ENCODE measurements at places on chromosomes 6 and 20.

GRCh38 chr6:69601132-69601531 is 195.7 kb downstream of the LMBRD1 start:
- no peak for DNase-seq

DNA sequence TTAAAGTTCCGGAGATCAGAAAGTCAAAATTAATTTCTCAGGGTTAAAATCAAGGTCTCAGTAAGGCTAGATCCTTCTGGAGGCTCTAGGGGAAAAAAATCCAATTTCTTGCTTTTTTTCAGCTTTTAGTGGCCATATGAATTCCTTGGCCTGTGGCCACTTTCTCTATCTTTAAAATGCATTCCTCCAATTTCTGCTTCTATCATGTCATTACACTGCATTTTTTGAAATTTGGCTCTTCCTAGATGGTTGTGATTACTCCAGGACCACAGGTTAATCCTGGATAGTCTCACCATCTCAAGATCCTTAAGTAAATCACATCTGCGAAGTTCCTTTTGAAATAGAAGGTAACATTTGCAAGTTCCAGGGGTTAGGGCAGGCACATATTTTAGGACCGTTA is 1294.9 kb upstream of the CITED2 start:
- DNase-seq: no peak

DNA sequence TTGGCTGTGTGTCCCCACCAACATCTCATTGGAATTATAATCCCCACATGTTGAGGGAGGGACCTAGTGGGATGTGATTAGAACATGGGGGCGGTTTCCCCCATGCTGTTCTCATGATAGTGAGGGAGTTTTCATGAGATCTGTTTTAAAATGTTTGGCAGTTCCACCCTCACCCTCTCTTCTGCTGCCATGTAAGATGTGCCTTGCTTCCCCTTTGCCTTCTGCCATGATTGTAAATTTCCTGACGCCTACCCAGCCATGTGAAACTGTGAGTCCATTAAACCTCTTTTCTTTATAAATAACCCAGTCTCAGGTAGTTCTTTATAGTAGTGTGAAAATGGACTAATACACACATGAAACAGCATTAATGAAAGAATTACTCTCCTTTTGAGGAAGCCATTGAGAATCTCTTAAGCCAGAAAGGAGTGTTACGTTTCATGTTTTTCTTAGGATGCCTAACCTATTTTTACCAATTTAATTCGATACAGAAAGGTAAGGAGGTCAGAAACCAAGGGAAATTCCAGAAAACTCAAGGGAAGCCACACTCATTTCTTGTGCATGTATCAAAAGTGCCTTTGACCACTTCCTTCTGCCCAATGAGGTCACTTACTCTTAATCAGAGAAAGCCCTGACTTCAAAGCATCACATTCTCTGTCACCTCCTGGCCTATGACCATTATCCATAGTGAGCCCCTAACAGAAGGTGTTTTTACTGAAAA is 24.7 kb upstream of the HINT3 start:
- no peak for DNase-seq

- DNase-seq: no peak
Observed at GRCh38 chr6:7154341-7155139, 46.8 kb downstream of the RREB1 start.

GRCh38 chr6:100035873-100036653 is 42.0 kb upstream of the MCHR2 start:
- DNase-seq: no peak

DNA sequence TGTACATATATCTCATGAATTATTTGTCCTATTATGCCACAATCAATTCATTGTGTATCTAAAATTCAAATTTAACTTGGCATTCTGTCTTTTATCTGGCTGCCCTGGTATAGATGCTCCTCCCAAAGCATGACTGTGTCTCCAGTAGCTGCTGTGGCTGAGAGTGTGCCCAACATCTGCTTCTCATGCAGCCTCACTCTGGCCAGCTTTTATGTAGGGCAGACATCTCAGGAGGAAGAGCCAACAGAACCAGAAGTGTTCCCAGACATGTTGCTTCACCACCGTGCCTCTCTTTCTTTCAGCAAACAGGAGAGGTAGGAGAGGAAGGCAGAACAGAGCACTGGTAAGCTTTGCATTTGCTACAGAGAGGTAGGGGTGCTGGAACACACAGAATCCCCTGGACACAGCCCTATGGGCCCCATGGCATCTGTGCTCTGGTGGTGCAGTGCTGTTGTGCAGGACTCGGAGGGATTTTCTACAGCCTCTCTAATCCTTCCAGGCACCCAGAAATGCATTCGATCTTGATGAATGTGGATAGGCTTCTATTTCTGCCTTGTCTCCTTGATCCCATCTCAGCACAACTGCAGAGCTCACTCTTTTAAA is 637.1 kb downstream of the UTRN start:
- DNase-seq: no peak

DNA sequence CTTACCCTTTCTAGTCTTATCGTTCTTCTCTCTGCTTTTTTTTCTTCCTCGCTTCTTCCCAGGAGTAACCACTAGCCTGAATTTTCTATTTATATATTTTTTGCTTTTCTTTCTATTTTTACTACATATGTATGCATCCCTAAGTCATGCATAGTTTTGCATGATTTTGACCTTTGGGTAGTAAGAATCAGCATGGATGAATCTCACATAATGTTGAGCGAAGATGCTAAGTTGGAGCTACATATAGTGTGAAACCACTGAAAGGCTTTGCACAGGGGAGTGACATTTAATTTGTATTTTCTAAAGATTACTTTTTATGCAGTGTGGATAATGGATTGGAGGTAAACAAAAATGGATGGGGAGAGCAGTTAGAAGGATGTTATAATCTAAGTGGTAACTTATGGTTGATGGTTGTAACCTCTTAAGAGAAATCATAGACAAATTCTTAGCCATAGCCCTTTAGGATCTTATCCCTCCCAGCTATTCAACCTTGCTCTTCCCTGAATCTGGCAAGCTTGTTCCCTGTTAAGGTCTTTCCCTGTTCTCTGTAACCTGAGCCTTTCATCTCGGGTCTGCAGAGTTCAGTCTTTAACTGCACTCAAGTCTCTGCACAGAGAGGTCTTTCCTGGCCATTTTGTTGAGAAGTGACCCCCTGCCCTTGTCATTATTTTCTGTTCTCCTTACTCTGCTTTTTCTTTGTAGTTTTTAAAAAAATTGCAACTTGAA is 18.0 kb downstream of the PEX7 start:
- DNase-seq: no peak

DNA sequence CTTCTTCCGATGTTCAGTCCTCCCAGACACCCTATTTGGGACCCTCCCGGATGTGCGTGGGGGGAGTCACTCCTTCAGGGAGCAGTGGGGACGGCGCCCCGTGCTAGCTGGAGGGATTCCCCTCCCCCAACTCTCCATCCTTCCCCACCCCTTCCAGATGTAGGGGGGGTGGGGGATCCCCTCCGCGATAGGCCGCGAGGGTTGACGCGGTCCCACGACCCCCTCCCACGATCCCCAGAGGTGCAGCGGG is 548 bp downstream of the GNL1 start:
- DNase-seq: no peak

- no peak for DNase-seq
Observed at GRCh38 chr6:40352006-40352405, 235.2 kb downstream of the LRFN2 start.

- DNase-seq: no peak
Observed at GRCh38 chr6:15491986-15492269, 170.9 kb downstream of the DTNBP1 start.

DNA sequence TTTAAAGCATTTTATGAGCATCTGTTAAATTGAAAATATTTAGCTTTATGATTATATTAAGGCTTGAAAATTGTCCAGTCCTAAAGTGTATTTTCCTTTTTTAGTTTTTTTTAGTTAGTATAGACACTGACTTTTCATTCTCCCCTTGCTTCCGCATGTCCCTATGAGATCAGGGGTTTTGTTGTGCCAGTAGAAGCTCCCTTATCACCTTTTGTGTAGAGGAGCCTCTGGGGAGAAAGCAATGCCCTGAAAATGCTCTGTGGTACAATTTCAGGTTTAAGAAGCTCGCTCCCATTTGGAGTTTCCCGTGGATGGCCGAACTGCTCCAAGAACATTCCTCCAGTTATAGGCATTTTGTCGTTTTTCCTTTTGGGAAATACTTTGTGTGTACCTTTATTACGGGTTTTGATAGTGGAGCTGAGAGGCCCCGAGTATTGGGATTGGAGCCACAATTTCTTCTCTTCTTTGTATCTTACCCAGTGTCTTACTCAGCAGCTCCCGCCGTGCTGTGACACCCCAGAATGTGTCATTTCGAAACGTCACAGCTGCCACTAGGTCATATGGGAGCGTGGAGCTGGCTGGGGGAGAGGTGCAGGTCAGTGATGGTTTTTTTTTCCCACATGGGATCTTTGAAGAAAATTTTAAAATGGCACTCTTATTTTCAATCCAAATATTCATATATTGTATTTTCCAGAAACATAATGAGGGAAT is 49.9 kb downstream of the RPRD1B start:
- DNase-seq: no peak

DNA sequence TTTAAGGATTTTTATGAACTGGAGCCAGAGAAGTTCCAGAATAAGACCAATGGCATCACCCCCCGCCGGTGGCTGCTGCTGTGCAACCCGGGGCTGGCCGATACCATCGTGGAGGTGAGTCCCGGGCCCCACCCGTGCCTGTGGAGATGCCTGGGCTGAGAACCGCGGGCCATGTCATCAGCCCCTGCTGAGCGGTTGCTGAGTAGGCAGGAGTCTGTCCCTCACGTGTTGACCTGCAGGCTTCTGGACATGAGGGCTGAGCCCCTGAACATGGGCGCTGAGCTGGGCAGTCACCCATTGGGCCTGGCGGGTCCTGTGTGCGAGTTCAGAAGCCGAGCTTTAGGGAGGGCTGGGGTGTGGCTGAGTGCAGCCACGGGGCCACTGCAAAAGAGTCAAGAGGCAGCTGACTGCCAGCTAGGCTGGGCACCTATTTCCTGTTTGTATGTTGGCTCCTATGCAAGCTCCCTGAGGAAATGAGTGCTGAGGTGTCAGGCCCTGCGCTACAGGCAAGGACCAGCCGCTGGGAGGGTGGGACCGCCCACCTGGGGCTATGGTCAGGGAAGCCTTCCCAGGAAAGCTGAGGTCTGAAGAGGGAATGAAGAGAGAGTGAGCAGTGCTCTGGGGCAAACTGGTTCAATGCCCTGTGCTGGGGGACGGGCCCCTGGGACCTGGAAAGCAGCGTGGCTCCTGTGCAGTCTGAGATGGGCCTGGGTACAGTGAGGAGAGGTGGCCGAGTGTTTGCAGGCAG is 34.3 kb downstream of the PYGB start:
- no peak for DNase-seq

DNA sequence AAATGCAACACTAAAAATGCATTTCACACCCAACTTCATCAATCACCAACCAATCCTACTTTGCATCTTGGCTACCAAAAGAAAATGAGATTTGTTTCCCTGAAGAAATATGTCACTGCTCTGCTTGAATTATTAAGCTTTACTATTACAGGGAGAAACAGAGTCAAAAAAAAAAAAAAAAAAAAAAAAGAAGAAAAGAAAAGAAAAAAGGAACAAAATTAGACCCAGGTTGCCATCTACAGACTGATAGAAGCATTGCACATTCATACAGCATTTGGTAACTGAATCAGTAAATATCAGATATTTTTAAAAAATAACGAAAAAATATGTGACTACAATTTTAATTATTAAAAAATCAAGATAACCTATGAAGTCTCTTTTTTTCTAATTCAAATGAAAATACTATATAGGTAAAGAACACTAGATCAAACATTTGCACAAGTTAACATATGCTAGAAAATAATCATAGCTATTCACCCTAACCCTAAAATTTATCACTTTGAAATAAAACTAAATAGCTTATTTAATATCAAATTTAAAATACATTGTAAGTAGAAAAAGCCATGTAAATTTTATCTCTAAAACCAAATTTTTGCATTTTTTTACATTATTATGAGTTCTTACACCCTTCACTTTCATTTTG is 83.3 kb downstream of the DCDC2 start:
- DNase-seq: no peak

GRCh38 chr20:24289737-24290481 is 179.5 kb upstream of the SYNDIG1 start:
- DNase-seq: no peak

GRCh38 chr6:157312757-157313156 is 10.6 kb downstream of the TMEM242 start:
- no peak for DNase-seq

DNA sequence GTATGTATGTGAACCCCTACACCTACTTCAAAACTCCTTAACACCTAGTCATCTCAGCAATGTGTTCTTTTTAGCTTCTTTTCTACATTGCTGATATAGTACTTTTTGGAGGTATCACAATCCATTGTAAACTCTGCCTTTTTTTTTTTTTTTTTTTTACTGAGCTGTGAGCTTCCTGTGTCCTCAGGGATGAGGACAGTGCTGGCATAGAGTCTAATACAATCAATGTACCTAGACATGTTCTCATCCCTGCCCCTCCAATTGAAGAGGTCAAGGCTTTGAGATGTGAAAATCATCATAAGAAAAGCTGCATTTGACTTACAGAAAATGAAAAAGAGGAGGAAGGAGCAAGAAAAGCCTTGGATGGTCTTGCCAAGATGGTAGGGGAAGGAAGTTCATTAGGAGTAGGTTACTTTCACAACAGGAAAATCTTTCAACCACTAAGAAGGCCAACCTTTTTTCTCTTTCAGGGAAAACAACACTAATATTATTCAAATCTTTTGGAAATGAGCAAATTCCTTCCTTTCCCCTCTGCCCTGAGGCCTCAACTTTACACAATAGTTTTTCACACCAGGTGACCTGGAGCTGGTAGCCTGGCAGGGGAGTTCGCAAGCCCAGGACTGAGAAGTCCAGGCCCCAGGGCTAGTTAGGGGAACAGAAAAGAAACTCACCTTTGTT is 2.8 kb upstream of the JARID2 start:
- DNase-seq: no peak

GRCh38 chr6:140636271-140636907 is 1261.9 kb upstream of the CITED2 start:
- DNase-seq: peak; percentile 41

DNA sequence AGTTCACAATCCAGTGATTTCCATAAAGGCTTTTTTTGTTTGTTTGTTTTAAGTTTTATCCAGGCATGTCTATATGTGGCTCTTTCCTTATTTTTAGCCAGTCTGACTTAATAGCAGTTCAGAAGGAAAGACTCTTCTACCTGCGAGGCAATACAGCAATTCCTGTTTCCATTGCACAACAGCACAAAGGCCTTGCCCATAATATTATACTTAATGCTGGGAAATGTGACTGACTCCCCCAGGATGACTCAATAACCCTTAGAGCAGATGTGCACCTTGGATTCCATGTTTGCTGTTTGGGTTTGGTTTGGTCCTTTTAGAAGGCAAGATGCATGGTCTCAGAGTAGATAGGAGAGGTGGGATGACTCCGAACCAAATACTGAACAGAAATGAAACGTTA is 184.1 kb downstream of the MTFR2 start:
- DNase-seq: no peak

- DNase-seq: no peak
Observed at GRCh38 chr6:10880366-10880765, 1.5 kb downstream of the GCM2 start.
